ENCODE measurements at places on chromosomes 12 and 14.

GRCh38 chr12:117060246-117060928 is 38.8 kb downstream of the TESC start:
- no peak for DNase-seq

- DNase-seq, result no peak
These were observed 27.4 kb downstream of the PCNX1 start for GRCh38 chr14:70934502-70935134.

- DNase-seq, result no peak
These were observed 539.6 kb downstream of the VRK1 start for GRCh38 chr14:97336816-97337215.

DNA sequence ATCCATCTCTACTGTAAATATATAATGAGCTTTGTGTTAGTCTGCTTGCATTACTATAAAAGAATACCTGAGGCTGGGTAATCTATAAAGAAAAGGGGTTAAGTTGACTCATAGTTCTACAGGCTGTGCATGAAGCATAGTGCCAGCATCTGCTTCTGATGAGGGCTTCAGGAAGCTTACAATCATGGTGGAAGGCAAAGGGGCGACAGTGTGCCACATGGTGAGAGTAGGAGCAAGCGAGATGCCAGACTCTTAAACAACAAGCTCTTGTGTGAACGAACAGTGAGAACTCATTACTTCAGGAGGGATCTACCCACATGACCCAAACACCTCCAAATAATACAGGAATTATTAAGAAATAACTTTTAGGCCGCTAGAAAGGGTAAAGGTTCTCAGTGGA is 28.1 kb downstream of the APOBEC1 start:
- no peak for DNase-seq

DNA sequence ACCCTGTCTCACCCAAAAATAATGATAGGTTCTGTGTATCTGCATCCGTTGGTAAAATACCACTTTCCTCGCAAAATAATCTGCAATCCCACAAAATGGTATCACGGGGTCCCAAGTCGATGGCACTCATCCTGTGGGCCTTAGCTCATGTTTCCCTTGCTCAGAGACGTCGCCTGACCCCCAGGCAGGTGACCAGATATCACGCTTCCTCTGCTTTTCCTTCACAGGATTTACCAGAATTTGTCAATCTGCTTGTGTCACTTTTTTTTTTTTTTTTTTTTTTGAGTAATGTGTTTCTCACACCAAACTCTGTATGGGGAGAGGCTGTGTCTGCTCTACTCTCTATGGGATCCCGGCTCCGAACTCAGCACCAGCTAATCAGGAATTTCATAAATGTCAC is 162.7 kb downstream of the PRKCH start:
- DNase-seq, result no peak

DNA sequence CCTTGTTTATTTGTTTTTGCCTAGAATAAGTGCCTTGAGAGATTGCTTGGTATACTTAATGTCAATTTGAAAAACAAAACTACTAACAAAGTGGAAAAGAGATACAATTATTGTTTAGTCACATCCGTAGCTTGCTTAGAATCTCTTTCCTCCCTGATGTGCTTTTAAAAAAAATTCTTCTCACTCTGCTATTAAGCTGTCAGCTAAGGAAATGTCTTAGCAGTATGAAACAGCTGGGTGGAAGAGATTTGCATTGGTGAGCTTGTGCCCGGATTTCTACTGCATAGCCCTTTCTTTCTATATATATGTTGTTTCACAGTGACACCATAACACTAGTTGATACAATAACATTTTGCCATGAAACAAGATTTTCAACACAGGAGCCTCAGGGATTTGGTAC is 229.4 kb upstream of the RGS6 start:
- DNase-seq, result no peak

DNA sequence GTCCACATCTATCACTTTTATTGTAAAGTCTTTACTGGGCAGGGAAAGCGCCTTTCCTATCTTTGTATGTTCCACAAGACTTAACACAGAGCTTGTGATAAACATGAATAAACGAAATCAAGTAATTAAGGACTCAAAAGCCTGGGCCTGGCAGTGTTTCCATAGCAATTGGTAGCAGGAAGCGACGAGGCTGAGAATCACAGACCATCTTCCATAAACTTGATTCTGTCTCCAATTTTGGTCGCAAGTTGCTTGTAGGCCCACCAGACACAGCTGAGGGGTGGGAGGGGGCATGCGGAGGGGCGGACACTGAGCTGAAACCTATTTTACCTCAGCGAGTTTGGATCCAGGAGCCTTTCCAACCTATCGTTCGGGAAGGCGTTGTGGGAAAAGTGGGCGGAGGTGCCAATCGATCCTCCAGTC is 302 bp downstream of the CCDC38 start:
- DNase-seq, result no peak

DNA sequence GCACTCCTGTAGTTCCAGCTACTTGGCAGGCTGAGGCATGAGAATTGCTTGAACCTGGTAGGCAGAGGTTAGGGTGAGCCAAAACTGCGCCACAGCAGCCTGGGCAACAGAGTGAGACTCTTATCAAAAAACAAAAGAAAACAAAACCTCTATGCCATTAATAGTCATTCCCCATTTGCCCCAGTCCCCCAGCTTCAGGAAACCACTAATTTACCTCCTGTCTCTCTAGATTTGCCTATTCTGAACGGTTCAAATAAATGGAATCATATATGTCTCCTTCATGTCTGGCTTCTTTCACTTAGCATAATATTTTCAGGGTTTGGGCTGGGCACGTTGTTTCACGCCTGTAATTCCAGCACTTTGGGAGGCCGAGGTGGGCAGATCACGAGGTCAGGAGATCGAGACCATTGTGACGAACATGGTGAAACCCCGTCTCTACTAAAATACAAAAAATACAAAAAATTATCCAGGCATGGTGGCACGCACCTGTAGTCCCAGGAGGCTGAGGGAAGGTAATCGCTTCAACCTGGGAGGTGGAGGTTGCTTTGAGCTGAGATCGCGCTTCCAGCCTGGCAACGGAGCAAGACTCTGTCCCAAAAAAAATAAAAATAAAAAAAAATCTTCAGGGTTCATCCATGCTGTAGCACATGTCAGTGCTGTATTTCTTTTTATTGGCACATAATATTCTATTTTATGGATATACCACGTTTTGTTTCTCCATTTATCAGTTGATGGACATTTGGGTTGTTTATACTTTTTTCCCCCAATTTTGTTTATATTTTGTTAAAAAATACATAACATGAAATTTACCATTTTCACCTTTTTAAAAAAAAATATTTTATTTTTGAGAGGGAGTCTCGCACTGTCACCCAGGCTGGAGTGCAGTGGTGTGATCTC is 31.9 kb downstream of the KNTC1 start:
- DNase-seq, result no peak

Data from stimulated activated CD8-positive, alpha-beta memory T cell treated with anti-CD3 and anti-CD28 coated beads, Interleukin-12 subunit alpha, Interleukin-12 subunit beta, amount 100 ng/mL, for 4 hours (primary cell).